ENCODE measurements at places on chromosomes 1 and 21.

DNA sequence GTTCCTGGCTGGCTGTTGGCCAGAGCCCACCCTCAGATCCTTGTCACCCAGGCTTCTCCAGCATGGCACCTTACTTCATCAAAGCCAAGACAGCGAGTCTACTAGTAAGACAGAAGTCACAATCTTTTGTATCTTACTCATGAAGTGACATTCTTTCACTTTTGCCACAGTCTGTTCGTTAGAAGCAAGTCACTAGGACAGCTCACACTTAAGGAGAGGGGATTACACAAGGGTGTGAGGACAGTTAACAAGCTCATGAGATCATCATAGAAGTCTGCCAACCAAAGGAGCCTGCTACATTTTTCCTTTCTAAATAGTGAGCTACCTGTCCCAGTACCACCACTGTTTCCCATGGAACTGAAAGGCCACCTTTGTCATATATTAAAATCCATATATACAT, 61.5 kb downstream of the PACC1 start:
- H3K27me3 ChIP-seq = no peaks in the 10 kb centered on the region
- H3K4me3 ChIP-seq = no peak overlapping the region
- DNase-seq = no peak
- H3K36me3 ChIP-seq = 0 out of 2 replicates have a peak, but pooled peaks cover 5% of the 10 kb centered on the region
- no peak overlapping the region for H3K27ac ChIP-seq

DNA sequence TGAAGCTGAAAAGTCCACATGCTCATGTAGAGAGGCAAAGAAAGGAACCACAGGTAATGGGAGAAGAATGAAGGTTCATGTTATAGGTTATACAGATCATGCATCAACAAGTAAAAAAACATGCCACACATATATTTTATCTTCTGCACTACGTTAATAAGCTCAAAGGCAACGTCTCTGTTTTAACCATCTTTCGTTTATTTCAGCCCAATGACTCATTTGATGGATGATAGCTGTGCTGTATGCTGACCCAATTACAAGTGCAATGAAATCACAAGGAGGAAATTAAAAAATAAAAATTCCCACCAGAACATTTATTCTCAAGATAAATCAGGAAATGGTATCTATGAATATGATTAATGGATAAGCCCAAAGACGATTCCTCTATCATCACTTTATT, 24.6 kb downstream of the XCL1 start:
- H3K4me1 ChIP-seq = no peaks in the 10 kb centered on the region
- H3K27ac ChIP-seq = no peak overlapping the region
- H3K4me3 ChIP-seq = no peak overlapping the region
- H3K27me3 ChIP-seq = no peaks in the 10 kb centered on the region
- H3K36me3 ChIP-seq = no peaks in the 10 kb centered on the region

DNA sequence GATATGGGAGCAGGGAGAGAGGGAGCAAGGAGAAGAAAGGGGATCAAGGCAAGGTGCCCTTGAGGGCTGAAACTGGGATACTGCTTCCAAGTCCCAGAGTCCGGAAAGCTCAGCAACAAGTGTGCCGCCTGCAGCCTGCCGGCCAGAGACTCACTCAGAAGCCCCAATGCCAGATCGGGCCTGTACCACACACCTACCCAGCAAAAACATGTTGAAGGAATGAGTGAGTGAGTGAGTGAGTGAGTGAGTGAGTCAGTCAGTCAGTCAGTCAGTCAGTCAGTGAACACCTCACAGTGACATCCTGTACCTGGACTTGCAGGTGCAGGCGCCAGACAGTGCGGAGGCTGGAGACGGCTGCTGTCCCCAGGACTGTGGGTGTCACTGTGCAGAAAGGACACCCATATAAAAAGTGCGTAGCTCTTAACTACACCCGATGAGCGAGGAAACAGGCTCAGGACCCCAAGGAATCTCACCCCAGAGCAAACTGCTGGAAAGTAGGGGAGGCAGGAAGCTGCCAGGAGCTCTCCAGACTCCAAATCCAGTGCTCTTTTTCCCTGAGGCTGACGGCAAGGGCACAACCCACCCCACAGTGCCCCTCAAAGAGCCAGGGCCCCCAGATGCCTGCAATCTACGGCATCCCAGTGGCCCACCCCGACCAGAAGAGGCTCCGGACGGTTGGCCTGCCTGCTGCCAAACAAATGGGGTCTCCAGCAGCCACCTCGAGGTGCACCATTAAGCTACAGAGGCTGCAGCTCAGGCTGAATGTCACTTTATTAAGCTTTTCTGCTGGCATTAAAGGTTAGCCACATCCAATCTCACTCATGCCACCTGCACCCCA, 261.7 kb downstream of the NPHP4 start:
- H3K4me1 ChIP-seq = no peaks in the 10 kb centered on the region
- H3K36me3 ChIP-seq = no peaks in the 10 kb centered on the region
- no peaks in the 10 kb centered on the region for H3K27me3 ChIP-seq
- DNase-seq = peak; percentile 43

- H3K36me3 ChIP-seq = no peaks in the 10 kb centered on the region
- no peaks in the 10 kb centered on the region for H3K4me1 ChIP-seq
- no peaks in the 10 kb centered on the region for H3K27me3 ChIP-seq
- no peak for DNase-seq
Observed at GRCh38 chr1:224884361-224884801, 45.1 kb upstream of the DNAH14 start.

- DNase-seq = no peak
- H3K27ac ChIP-seq = no peak overlapping the region
- H3K27me3 ChIP-seq = no peaks in the 10 kb centered on the region
- no peaks in the 10 kb centered on the region for H3K36me3 ChIP-seq
- H3K4me3 ChIP-seq = peak overlapping the region; percentile 50
Observed at GRCh38 chr1:205229399-205229871, 1.7 kb downstream of the TMCC2 start.

GRCh38 chr1:207863893-207864535, 46.9 kb downstream of the CD34 start:
- H3K36me3 ChIP-seq = peaks cover 4% of the 10 kb centered on the region
- H3K4me3 ChIP-seq = no peak overlapping the region
- DNase-seq = no peak
- H3K4me1 ChIP-seq = no peaks in the 10 kb centered on the region

DNA sequence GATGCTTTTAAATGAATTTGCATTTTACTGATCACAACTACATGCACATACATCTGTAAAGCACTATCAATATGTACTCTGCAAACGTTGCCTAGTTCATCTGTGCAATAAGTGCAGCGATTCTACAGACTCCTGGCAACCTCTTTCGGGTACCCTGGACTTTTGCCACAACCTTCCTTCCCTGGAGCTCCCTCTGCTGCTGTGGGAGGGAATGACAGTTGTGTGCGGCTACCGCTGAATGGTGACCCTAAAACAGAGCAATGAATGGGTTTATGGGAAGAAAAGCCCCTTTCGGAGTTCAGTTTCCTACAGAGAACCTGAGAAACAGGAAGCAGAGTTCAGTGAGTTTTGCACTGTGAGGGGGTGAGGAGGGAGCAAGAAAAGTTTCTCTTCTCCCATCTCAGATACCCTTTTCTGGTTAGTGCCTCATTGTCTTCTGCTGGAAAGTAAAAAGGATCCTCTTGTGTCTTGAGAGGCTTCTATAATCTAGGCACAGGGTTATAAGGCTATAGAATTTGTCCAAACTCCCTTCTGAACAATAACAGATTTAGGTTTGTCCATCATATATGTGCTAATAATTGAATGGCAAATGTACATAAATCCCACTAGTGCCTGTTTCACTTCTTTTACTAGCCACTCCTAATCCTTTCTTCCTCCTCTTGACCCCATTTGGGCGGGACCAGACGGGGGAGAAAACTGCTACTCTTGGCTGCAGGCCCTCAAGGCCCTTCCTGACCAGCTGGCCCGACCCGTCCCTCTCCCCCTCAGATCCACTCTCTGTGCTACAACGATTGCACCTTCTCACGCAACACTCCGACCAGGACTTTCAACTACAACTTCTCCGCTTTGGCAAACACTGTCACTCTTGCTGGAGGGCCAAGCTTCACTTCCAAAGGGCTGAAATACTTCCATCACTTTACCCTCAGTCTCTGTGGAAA, 19.8 kb upstream of the SARS1 start:
- no peak for DNase-seq
- no peak overlapping the region for H3K27ac ChIP-seq
- no peaks in the 10 kb centered on the region for H3K36me3 ChIP-seq
- H3K27me3 ChIP-seq = no peaks in the 10 kb centered on the region
- H3K4me1 ChIP-seq = peaks cover 18% of the 10 kb centered on the region

DNA sequence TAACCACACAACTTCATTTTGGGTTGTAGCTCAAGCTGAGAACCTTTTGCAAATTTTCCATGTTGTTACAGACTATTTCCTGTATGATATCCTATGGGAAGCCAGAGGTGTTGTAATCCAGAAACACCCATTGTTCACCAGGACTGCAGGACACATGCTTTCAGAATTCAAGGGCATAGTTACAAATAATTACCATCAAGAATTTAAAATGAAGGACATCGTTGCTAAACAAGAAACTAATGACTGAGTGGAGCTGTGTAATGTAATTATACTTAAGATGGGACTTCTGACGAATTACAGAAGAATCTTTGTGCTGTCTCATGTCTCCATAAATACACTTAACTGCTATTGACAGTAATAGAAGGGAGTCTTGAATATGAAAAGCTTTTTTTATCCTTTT, 47.6 kb upstream of the HOOK1 start:
- H3K27ac ChIP-seq = no peak overlapping the region
- H3K4me1 ChIP-seq = peaks cover 11% of the 10 kb centered on the region
- no peaks in the 10 kb centered on the region for H3K36me3 ChIP-seq
- no peak for DNase-seq
- H3K4me3 ChIP-seq = no peak overlapping the region

DNA sequence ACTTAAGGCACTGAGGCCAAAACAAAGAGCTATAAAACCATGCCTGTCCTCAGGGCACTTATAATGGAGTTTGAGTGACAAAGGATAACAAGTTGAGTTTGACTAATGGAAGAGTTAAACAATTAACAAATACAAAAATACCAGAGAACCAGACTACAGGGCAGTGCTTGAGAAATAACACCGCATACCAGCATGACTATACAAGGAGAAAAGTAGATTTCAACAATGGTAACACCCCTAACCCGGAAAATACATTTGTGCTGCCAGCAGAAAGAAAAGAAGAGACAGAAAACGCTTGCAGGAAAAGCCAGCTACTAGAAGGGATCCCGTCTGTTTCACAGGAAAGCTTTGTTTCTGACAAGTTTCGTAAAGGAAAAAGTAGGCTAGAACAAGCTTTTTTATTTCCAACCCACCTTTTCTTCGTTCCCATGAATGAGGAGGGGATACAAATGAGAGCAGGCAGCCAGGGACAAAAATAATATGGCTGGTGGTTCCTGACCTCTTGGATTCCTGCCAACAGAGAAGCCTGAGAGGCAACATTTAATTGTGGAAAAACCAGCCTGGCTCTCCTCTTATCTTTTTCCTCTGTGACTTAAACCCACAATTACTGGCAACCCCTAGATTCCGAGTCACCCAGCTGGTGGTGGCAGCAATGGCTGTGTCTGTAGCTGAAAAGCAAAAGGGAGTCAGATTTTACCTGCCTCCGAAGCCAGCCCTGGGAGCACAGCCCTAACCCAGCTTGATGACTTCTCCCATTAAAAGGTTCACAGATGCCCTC, 56.5 kb downstream of the WLS start:
- peaks cover 40% of the 10 kb centered on the region for H3K4me1 ChIP-seq
- DNase-seq = no peak
- no peak overlapping the region for H3K4me3 ChIP-seq
- H3K36me3 ChIP-seq = no peaks in the 10 kb centered on the region

DNA sequence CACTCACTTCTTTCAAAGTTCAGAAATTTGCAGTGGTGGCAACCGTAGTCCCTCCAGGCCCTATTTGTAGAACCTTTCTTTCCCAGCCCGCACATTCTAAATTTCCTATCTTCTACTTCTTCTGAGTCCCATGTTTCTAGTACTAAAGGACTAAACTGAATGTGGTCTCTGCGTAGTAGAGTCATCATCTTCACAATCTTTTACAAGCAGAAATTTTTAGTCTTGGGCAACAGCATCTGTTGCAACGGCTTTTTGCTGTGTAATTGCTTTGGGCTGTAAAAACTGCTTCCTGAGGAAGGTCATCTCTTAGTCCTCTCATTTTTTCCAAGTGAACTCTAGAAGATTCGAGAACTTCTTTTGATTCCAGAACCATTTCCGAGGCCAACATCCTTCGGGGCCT, 23.9 kb downstream of the VAV3 start:
- H3K4me3 ChIP-seq = no peak overlapping the region
- DNase-seq = no peak
- H3K27ac ChIP-seq = no peak overlapping the region
- no peaks in the 10 kb centered on the region for H3K27me3 ChIP-seq

GRCh38 chr1:8022395-8023286, 3.5 kb downstream of the ERRFI1 start:
- H3K27me3 ChIP-seq = no peaks in the 10 kb centered on the region
- no peak for DNase-seq
- H3K4me3 ChIP-seq = peak overlapping the region; percentile 91
- H3K4me1 ChIP-seq = peaks cover 47% of the 10 kb centered on the region
- H3K27ac ChIP-seq = peak overlapping the region; percentile 99
- H3K36me3 ChIP-seq = peaks cover 79% of the 10 kb centered on the region

GRCh38 chr1:58848818-58849411, 65.1 kb upstream of the JUN start:
- H3K4me3 ChIP-seq = no peak overlapping the region
- H3K36me3 ChIP-seq = no peaks in the 10 kb centered on the region
- DNase-seq = peak; percentile 99
- H3K27ac ChIP-seq = peak overlapping the region; percentile 99
- H3K4me1 ChIP-seq = peaks cover 37% of the 10 kb centered on the region

DNA sequence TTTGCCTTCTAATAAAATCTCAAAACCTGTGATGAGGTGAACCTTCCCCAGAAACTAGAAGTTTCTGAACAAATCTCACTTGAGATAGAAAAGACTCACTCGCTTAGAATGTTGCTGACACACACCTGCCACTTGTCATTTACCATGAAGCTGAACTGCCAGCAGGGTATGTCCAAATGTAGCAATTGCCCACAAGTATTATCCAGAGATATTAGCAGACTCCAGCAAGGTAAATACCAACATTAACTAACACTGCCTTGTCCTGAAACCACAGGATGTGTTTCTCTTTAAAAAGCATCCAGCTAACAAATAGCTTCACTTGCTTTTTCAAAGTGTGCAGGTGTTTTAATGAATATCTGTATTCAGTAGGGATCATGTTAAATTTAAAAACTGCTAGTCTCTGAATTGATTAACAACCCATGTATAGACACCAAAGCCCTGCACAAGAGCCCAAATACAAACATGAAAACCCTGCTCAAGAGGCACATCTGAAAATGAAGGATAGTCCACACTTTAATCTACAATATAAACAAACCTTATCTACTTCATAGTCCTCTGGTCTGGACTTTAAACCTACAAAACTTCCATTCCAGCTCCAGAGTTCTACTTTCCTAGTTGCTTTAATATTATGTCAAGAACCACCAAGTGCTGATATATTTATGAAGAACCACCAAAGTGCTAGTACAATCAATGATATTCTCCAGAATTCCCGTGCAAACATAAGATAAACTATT, 19.3 kb downstream of the KRTAP8-1 start:
- DNase-seq = no peak
- H3K36me3 ChIP-seq = no peaks in the 10 kb centered on the region
- H3K4me3 ChIP-seq = no peak overlapping the region
- no peaks in the 10 kb centered on the region for H3K4me1 ChIP-seq
